Activated CD4-positive, alpha-beta T cell treated with anti-CD3 and anti-CD28 coated beads, Interleukin-10, Interleukin-2, amounts not matched to agents 100 ng/mL and 50 ng/mL, durations not matched to agents 16 hours and 8 hours (primary cell): ENCODE measurements at places on chromosomes 13 and 19.

- DNase-seq: no peak
Observed at GRCh38 chr19:53980539-53981375, 10.7 kb upstream of the CACNG6 start.

DNA sequence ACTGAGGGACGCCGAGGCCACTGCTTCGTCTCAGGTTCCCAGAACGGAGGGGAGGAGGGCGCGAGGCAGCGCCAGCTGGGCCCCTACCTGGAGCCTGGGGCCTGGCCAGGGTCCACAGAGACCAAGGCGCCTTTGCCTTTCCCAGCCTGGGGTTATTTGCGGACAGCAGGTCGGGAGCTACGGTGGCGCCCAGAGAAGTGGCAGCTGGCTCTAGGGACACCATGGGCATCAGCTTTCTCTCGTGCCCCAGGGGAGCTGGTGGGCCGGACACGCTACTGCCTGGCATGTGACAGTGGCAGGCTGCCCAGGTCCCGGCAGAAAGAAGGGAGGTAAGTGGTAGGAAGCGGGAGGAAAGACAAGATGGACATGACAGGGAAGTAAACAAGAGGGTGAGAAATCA lies 19.0 kb downstream of the AKT2 start:
- DNase-seq: no peak

DNA sequence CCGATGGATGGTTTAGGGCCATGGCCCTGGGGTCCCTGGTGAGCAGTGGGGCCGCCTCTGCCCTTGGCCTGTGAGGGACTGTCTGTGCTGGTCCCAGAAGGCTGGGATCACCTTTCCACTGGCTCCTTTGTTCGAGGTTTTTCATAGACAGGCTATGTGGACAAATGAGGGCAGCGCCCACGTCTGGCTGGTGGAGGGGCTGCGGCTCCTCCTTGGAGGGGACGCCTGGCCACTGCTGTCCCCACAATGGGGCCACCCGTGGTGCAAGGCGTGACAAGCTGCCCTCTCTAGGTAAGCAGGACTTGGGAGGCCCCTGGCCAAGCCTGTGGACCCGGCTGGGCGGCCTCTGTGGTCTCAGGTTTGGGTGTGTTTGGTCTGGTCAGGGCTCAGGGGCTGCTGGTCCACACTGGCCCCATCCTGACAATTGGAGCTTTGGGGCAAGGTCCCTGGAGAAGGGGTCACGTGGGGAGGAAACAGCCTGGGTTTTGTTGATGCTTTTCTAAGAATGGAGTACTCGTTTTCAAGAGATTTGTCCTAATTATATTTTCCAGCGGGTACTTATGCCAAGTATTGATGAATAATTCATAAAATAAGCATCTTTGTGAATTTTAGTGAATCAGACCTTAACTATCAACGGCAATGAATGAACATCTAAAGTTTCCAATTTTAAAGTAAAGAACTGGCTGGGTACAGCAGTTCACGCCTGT lies 33.3 kb downstream of the MCF2L start:
- no peak for DNase-seq

GRCh38 chr13:49977992-49978391 lies 18.9 kb upstream of the TRIM13 start:
- no peak for DNase-seq

- DNase-seq: no peak
Observed at GRCh38 chr19:10421240-10422045, 1.1 kb downstream of the PDE4A start.

GRCh38 chr13:56700324-56700723 lies 440.4 kb upstream of the PRR20A start:
- DNase-seq: no peak

DNA sequence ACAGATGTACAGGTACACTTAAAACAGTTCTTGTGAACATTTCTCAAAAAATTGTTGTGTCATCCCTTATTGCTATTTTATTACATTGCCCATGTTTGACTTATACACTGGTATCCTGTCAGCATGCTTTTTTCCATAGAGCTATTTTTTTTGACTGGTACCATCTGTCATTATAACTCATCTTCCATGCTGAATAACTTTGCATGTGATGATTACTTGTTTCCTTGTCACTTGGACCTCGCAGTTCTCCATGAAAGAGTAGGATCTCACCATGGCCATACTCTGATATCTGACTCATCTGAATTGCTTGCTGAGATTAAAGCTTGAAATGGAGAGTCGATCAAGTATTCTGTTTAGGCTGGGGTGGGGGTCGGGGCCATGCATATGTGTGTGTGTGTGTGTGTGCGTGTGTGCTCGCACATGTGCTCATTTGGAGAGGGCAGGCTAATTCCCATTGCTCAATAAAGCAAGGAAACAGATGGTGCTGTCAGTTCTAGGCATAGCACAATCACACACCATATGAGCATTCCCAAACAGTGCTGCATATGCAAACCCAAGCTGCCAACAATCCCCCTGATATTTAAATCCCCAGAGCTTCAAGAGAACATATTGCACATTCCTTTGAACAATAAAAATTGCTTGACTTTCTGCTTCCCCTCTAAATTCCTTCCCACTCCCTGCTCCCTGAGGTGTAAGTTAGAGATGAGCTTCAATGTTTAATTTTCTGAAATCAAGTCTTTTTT lies 62.9 kb downstream of the NHLRC3 start:
- no peak for DNase-seq

GRCh38 chr13:51819544-51819943 lies 15.6 kb upstream of the DHRS12 start:
- DNase-seq: no peak

DNA sequence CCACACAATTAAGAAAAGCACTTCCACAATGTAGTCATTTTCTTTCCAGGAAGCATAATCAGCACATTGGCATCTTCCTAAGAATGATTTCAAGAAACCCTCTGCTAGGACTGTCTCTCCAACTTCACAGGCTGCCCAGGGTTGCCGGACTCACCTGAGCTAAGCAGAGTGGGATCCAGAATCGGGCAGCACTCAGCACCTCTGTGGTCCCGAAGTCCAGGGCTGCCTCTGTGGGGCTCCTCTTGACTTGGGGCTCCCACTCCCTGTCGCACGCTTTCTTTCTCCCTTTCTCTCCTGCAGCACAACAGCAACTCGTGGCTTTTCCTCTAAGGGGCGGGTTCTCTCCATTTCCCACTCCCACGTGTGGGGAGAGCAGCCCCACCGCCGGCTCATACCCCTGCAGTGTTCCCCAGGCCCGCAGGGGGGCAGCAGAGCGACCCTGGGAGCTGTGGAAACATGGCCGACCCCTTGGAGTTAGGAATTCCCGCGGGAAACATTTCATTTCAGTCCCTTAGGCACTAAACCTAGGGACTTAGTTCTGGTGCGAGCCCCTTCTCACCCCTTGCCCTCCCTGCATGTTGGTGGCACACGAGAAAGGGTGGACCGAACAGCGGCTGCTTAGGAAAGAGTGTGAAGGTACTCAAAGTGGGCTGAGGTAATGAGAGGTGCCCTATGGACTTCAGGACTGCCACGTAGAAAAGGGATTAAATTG lies at the start of gene TMEM272:
Gene TMEM272 (minus strand): TSS at position 316 of the 712 bp plus-strand sequence. CDS start 6,647 bp downstream, outside the sequence.
- DNase-seq: peak; percentile 58

DNA sequence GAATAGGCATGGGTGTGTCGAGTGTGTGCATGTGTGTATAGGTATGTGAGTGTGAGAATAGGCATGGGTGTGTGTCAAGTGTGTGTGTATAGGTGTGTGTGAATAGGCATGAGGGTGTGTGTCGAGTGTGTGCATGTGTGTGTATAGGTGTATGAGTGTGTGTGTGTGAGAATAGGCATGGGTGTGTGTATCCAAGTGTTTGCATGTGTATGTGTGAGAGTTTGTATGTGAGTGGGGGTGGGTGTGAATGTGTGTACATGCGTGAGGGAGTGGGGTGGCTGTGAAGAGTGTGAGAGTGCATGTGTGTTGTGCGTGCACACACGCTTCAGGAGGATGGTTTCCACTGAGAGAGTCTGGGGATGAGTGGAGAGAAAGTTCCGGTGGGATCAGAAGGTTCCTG lies 13.5 kb downstream of the EVI5L start:
- DNase-seq: no peak

- no peak for DNase-seq
Observed at GRCh38 chr19:29841559-29842367, 30.0 kb downstream of the CCNE1 start.

GRCh38 chr13:22111152-22111783 lies 440.4 kb downstream of the FGF9 start:
- DNase-seq: peak; percentile 3

GRCh38 chr13:112874751-112875300 lies 94.2 kb upstream of the MCF2L start:
- no peak for DNase-seq

DNA sequence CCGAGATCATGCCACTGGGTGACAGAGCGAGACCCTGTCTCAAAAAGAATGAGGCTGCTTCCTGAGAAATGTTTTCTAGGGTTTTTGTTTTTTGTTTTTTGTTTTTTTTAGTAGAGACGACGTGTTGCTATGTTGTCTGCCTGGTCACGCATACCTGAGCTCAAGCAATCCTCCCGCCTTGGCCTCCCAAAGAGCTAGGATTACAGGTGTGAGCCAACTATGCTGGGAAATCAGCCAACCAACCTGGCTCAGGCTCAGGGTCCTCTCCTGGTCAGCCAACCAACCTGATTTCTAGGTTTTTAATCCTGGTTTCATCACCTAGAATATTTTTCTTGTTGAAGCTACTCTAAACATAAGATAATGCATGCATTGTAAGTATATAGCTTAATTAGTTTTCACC lies 7.8 kb downstream of the DHX34 start:
- DNase-seq: no peak

DNA sequence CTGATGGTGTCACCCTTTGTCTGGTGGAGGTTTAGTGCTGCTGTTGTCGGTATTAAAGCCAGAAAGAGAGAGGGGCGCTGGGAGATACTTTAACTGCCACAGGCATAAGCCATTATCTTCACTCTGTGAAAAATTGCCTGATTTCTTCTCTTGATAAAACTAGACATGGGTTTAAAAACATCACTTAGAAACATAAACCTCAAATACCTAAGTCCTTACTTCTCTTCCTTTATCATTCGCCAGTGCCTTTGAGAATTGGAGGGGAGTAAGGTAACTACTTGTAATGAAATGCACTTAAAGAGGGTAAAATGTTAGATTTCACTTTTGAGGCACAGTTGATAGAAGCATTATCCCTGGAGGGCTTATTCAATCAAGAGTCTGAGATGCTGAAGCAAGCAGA lies 434.5 kb downstream of the OLFM4 start:
- DNase-seq: no peak

DNA sequence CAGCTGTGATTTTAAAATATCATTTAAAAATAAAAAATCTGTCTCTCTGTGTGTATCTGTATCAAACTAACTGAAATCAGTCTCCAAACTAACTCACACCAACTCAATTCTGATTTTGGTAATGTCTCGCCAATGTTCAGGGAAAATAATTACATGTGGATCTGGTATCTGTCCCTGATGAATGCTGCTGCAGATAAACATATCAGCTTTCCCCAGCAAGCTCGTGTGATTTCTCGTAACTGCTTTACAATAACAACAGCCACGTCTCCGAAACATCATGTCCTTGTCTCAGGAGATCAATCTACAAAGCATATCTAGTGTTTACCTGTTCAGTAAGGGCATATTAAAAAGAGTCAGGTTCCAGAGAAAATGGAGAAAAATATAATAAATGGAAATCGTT lies 129.0 kb downstream of the IRS2 start:
- DNase-seq: no peak

DNA sequence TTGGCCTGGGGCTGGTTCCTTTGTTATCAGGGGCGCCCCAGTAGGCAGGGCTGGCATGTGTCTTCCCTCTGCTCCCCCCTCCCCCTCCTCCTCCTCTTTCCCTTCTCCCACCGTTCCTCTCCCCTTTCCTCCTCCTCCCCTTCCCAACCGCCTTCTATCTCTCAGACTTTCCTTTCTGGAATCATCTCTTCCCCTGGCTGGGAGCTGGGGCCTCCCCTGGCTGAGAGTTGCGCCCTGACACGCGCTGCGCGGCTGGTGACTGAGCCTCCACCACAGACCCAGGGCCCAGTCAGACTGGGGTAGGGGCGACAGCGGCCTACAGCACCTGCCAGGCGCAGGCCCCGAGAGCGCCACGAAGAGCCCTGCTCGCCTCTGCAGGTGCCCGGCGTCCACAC lies 2.8 kb downstream of the PNMA8B start:
- no peak for DNase-seq

DNA sequence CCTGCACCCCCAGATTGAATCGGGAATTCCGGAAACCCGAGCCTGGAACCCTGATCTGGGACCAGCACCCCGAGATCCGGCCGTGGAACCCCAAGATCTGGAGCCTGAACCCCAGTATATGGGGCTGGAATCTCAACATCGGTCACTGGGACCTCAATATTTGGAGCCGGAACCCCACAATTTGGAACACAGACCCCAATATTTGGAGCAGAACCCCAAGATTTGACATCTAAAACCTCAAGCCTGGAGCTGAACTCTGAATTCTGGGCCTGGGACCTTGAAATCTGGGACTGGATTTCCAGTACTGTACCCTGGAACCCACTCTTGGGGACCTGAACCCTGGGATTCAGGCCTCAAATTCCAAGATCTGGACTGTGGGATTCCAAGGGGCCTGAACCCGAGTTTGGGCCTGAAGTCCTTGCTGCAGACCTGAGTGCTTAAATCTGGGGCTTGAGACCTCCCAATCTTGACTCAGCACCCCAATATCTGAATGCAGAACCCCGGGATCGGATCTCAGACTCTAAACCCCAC lies 629 bp downstream of the LRFN3 start:
- no peak for DNase-seq

DNA sequence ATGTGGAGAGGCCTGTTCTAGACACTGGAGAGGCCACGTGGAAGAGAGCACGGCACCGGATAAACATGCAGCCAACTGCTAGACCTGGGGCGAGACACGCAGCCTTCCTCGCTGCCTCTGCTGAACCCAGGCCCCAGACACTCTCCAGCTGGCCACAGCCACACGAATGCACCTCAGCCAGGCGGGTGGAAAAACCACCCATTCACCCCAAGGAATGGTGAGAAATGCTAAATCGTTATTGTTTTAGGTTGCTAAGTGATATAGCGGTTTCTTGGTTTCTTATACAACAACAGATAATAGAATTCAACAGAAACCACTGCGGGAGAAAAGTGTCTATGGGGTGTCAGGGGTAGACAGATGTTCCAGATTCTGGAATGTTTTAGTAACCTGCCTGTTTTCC lies 52.5 kb downstream of the STK24 start:
- DNase-seq: no peak

DNA sequence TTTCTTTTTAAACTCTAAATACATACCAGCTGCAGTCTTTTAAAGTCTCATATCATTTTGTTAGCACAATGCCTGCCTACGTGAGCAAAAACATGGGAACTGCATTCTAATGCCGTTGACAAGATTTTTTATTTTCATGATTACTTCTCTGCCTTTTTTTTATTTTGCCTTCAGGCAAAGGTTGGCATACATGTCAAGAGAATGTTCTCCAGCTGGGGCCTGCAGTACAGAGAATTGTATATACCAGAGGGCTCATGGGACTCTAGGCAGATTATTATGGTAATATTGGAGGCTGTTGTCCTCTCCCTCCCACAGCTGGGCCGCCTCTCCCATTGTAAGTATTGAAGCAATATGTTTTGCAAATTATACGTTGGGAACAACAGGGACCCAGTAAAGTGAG lies 53.9 kb upstream of the OBI1 start:
- DNase-seq: no peak
